ENCODE measurements at places on chromosomes 3 and 15. TPM values are rescaled to one million over a fixed set of nuclear protein-coding genes. Genes with fewer than 3 reads are reported as not detected.
A peak's percentile ranks its signal among the peaks of the same experiment; 100 is the strongest.

- DNase-seq: peak; percentile 4
Observed at GRCh38 chr15:60326824-60327654, 70.7 kb downstream of the ANXA2 start.

DNA sequence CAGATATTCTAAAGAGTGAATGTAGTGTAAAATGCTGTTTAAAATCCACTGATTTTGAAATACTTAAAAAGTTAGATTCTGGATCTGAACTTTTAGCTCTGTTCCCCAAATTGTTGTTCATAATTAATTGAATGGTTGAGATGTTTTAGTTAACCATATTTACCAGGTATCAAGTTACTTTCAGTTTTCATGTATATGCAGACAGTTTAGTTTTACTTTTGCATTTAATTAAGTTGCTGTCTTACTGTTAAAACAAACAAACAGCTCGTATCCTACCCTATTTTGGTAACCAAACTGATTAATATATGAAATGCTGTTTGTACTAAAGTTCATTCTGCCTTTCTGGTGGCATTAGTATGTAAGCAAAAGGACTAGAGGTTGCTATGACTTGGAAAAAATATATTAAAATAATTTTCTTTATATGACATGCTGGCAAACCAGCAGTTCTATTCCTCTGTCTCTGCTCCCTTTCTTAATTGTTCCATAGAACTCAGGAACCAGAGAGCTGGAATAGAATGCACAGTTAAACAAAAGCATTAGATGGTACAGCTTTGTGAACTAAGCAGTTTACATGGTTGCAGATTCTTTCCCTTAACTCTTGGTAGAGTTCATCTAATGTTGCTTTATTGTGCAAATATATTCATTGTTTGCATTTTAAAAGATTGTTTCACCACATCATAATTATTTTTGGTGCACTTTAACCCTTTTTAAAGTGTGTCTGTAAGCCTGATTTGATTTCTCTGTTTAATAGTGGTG is 39.5 kb upstream of the SCAANT1 start:
- no peak for DNase-seq

GRCh38 chr15:76815421-76815820 is 89.7 kb downstream of the SCAPER start:
- no peak for DNase-seq

GOLGA8G gene
- total RNA-seq: not detected

DNA sequence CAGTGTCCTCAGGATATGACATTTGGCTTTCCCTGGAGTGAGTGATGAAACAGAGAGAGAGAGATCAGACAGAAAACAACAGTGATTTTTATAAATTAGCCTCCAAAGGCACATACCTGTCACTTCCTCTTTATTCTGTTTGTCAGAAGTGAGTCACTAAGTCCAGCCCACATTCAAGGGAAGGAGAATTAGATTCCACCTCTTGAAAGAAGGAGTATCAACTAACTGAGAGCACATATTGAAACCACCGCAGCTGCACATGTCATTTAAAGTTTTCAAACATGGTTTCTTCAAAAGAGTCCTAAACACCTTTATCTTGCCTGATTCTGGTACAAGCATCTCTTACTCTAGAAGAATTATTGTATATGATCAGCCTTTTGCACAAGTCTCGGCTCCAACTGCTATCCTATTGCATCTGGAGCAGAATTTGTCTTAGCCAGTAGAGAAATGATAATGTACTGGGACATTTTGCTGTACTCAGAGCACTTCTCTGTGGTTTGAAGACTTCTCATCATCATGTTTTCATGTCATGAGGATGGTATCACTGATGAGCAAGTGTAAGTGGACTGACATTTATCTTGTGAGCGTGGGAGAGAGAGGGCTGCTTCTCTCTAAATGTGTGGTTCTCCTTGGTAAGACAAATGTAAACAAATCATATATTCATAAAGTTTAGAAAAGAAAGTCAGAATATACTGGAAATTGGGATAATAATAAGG is 338.9 kb upstream of the CFAP20DC start:
- DNase-seq: no peak

DNA sequence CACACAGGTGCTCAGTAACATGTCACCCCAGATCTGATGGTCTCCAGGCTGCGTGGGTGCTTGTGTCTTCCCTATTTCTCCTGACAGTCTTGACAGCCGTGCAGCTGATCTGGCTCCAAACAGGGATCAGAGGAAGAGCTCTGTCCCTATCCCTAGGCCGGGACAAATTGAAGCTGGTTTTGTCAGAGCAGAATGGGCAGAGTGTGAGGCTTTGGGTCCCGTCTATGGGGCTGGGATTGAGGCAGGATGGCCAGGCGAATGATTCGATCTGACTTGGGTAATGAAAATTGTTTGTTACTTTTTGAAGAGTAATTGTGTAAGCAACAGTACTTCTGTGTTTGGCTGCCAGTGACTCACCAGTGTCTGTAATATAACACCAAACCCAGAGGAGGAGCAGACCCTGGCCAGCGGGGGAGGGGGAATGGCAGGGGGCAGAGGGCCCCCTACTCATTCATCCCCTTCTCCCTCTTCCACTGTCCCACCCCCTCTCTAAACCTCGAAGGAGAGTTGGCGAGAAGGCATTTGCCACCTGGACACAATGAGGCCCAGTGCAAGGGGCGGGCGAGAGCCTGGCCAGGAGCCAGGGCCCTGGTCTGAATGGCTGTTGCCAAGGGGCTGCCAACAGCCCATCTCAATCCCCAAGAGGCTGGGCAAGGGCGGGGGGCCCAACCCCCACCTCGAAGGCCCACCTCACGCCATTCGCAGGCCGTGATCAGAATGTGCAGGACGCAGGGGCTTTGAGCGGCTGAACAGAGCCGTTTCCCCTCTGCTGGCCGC is 4.9 kb upstream of the MAGEF1 start:
- no peak for DNase-seq

C3orf22 gene
- not detected for total RNA-seq

All from CD8-positive, alpha-beta memory T cell (primary cell).